ENCODE measurements at places on chromosomes 1 and 21. TPM values are rescaled to one million over a fixed set of nuclear protein-coding genes. Genes with fewer than 3 reads are reported as not detected.

Gene PRELP
- total RNA-seq, result 10.8 TPM

Gene PLA2G5
- 0.52 TPM for total RNA-seq

Gene DDR2
- 310 TPM for total RNA-seq

Gene MORN1
- 20.0 TPM for total RNA-seq

Gene IL19
- total RNA-seq, result not detected

Gene LCE2C
- not detected for total RNA-seq

Gene ZNF648
- not detected for total RNA-seq

Gene CPLANE2
- total RNA-seq, result 19.1 TPM

Gene C1orf105
- not detected for total RNA-seq

Gene CREB3L4
- total RNA-seq, result 3.9 TPM

Gene SPRR2A
- not detected for total RNA-seq

Gene RXFP4
- not detected for total RNA-seq

Gene FCRL1
- total RNA-seq, result not detected

Gene ALG14
- total RNA-seq, result 3.5 TPM

Gene FNDC5
- total RNA-seq, result 1.4 TPM

Gene FCRL5
- total RNA-seq, result not detected

Gene PCP4L1
- 0.26 TPM for total RNA-seq

Gene TNNT2
- total RNA-seq, result under 0.01 TPM

Gene DIO1
- total RNA-seq, result not detected

Gene FOXD3
- total RNA-seq, result not detected

Gene FCGR2B
- total RNA-seq, result not detected

Gene NUDC
- 23.6 TPM for total RNA-seq

Gene ADAMTS5
- 2.1 TPM for total RNA-seq

Gene RERE
- total RNA-seq, result 72.9 TPM

Measured in smooth muscle cell of the pulmonary artery (primary cell).